ENCODE measurements at places on chromosomes 16 and 17.

DNA sequence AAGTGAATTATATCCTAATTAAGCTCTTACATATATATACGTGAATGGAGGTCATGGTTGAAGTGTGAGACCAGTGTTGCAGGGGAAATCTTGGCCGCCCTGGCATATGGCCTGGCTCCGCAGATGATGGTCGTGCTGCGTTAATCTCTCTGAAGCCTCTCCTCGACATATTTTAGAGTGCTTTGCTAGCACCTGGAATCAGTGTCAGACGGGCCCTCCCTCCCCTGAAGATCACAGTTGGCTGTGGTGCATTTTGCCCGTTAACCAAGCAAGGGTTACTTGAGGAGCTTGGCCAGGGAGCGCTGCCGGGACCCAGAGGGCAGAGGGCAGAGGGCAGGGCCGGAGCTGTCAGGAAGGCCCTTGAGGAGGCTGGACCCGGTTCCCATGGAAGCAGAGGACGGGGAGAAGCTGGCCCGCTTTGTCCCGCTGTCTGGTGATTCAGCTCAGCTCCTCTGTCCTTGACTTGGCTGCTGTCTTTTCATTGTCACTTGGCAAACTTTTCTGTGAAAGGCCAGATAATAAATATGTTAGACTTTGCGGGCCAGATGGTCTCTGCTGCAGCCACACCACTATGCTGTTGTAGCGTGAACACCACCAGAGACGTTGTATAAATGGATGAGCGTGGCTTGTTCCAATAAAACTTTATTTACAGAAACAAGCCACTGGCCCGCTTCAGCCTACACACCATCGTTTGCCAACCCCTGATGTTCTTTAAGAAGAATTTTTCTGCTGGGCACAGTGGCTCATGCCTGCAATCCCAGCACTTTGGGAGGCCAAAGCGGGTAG, 32.3 kb downstream of the CIBAR2 start:
- DNase-seq = no peak

DNA sequence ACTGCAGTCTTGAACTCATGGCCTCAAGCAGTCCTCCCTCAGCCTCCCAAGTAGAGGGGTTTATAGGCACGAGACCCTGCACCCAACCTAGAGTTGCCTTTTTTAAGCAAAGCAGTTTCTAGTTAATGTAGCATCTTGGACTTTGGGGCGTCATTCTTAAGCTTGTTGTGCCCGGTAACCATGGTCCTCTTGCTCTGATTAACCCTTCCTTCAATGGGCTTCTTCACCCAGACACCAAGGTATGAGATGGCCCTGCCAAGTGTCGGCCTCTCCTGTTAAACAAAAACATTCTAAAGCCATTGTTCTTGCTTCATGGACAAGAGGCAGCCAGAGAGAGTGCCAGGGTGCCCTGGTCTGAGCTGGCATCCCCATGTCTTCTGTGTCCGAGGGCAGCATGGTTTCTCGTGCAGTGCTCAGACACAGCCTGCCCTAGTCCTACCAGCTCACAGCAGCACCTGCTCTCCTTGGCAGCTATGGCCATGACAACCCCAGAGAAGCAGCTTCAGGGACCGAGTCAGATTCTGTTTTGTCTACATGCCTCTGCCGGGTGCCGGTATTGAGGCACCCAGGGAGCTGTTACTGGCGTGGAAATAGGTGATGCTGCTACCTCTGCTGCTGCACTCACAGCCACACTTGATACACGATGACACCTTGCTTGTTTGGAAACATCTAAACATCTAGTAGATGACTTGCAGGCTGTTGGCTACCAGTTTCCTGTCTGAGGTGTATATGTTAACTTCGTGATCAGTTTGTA, 3.3 kb downstream of the RPL13 start:
- no peak for DNase-seq

DNA sequence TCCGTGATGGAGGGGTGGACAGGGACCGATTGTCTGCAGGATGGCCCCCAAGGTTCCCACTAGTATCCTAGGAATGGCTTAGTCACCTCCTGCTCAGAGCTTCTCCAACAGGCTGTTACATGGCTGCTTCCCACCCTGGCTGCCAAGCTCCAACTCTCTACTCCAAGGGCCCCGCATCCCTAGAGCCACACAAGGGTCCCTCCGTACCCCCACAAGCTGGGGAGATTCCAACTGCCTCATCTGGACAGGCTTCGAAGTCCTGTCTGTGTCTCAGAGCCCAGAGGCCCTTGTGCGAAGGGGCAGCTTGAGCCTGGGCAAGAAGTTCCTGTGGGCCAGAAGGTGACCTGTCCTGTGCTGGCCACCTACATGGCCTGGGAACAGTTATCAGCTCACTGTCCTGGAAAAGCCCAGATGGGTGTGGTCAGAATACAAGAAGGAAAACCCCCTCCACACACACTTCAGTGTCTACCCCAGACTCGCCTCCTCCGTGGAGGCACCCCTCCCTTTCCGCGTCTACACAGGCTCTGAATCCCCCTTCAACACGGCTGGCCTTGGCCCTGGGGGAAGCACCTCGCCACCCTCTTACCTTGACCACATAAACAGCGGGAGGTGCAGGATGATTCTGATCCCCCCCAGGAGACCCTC, 586 bp downstream of the MEAK7 start:
- no peak for DNase-seq

DNA sequence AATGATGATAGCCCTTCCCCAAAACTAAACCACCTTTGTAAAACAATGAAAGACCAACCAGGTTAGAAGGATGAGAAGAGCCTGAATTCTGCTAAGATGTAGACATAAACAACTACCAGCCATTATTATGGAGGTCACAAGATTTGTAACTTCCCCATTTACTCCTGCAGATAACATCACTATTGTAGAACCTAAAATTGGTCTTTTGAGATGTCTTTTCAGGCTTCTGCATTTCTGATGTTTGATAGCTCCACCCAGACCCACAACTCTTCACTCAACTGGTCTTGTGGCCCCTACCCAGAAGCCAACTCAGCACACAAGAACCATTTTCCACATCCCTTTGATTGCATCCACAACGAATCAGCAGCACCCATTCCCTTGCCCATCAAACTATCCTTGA, 100.8 kb downstream of the TMEM132E start:
- no peak for DNase-seq
